ENCODE measurements at places on chromosomes 7 and 10.

GRCh38 chr10:4046030-4046429, 261.0 kb upstream of the KLF6 start:
- no peak for DNase-seq

DNA sequence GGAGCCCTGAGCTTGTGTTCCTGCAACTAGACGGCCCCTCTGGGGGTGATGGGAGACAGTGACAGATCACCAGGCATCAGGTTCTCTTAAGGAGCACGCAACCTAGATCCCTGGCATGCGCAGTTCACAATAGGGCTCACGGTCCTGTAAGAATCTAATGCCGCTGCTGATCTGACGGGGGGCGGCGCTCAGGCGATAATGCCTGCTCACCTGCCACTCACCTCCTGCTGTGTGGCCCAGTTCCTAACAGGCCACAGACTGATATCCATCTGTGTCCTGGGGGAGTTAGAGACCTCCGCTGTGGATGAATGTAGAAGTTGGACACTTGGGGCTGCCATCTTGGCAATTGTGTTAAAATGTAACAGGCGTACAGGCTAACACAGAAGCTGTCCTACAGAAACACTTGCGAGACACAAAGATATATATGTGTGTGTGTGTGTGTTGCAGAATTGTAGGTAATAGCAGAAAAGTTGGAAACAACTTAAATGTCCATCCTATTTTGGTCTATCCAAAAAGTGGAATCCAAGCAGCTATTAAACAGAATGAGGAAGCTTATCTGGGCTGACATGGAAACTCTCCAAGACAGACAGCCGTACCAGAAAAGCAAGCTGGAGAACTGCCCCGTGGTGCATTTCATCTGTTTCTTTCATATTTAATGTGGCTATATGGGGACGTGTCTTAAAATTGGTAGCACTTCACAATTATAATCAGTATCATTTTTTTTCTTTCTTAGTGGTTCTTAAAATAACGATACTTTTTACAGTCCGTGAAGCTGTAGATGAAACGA, 82.8 kb downstream of the MKI67 start:
- no peak for DNase-seq

DNA sequence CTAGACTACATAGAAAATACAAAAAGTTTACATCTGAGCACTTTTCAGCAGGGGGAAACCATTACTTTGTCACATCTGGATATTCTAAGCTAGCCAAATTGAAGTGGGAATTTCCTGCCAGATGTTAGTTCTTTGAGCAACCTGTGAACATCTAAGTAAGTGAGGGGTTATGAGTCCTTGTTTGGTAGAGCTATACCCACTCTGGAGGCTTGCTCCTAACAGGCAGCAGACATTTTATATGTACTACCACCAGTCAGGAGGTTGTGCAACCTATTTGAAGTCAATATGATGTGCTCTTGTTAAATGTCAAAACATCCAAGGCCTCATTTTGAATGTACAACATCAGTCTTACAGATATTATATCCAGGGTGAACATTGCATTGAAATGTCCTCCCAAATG, 143.3 kb upstream of the KAT6B start:
- DNase-seq, result no peak

GRCh38 chr7:36810032-36810431, 85.7 kb upstream of the AOAH start:
- DNase-seq, result no peak

DNA sequence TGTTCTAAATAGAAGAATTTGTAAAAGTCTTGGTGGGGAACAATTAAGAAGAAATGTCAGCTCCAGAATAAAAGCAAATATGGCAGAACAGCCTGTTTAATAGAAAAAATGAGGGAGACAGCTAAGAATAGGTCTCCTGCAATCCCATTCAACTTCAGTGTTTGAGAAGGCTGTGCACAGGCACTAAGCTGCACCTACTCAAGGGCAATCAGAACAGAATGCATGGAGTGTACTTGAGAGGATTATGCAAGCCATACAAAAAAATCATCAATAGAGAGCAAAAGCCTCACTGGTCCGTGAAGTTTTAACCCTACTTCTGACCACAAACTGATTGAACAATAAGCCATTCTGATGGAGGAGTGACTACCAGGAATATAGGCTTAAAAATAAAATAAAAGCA, 690.7 kb upstream of the PCDH15 start:
- DNase-seq, result no peak

Data from central memory CD4-positive, alpha-beta T cell (primary cell).